Kidney glomerular epithelial cell (primary cell): ENCODE measurements at places on chromosomes 11 and 22.

GRCh38 chr11:34261820-34262219 is 96.0 kb downstream of the ABTB2 start:
- no peak for DNase-seq

DNA sequence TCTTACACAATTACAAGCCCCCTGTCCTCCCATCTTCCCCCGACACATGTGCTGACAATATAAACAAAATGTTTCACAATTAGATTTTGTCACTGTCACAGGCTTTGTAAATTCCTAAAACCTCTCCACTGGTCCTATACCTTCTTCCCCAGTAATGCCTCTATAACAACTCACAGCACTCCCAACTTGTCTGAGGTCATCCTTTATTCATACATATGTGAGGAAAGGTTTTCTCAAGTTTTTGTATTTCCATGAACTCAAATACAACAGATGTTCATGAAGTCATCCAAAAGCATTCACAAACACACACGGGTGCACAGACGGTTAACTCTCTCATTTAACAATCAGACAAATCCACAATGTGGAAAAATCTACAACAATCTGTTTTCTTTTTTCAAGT is 1.9 kb downstream of the OR52H1 start:
- no peak for DNase-seq

DNA sequence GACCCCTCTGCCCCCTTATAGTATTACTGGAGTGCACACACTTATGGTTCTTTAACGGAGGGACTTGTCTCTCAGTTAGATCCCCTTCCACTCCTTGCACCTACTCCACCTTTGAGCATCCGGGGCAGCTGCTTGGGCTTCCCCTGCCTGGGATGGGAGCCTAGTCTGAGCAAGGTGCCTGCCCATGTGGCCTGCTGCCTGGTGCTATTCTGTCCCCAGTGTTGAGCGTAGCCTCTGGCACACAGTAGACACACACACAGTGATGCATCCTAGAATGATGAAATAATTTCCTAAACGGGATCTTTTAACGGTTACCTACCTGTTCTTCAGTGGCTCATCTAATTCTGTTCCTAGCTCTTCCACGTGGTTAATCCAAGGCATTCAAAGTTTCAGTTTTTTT is 22.4 kb downstream of the PPFIA1 start:
- DNase-seq, result no peak

- no peak for DNase-seq
Measured at GRCh38 chr11:118003456-118003855, 17.3 kb downstream of the IL10RA start.

- peak; percentile 30 for DNase-seq
Measured at GRCh38 chr11:33742249-33742851, 6.1 kb upstream of the CD59 start.

DNA sequence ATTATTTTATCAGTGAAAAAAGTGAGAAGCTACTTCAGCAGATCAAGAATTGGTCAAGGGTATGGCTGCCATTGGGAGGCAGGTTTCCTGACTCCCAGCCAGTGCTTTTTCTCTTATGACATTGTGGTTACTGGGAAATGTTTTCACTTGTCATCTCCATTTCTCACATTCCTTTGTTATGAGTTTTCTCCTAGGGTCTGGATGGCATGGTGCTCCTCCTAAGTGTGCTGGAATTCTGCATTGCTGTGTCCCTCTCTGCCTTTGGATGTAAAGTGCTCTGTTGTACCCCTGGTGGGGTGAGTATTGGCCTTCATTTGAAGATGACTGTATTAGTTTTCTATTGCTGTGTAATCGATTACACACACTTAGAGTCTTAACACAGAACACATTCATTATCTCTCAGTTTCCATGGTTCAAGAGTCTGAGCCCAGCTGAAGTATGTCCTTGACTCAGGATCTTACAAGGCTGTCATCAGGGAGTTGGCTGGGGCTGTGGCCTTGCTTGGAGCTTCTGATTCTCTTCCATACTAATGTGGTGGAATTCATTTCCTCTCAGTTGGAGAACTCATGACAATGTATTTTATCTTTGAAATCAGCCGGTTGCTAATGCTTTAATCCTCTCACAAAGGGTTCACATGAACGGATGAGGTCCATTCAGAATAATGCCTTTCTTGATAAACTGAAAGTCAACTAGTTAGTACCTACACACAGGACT is 21.0 kb upstream of the MS4A6E start:
- peak; percentile 40 for DNase-seq
